Kidney (tissue), 22 donors: ENCODE measurements at places on chromosomes 16 and 17.

- DNase-seq = no peak
Observed at GRCh38 chr16:24534620-24535019, 4.7 kb upstream of the RBBP6 start.

- peak; percentile 68 for DNase-seq
Observed at GRCh38 chr16:57623251-57624043, 5.0 kb upstream of the ADGRG1 start.

DNA sequence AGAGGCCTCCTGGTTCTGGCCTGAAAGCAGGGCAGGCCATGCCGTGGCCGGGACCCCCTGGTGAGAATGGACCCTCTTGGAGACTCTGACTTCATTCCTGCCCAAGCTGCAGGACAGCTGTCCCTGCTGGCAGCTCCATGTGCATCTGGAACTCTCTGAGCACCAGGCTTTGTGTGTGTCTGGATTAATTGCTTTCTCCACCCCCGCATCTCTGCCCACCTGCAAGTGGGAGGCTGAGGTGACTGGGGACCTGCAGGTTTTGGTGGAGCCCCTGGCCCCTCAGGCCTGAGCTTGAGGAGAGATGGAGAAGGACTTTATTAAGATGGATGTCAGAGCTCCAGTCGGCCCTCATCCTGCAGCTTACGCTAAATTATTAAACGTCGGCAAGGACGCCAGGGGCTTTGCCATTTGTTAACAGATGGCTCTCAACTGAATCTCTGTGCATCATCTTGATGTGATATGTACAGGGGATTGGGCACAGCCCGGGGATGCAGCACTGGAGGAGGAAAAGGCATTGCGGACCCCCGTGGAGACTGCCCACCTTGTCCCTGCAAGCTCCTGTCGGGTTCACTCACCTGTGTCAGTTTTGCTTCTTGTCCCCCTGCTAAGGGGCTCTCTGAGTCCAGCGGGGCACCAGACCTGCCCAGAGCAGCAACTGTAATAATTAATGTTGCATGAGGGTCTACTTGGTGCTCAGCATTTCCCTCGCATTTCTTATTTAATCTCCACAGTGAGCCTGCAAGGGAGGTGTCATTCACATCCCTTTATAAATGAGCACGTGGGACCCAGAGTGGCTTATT, 154.1 kb upstream of the RPL38 start:
- DNase-seq = peak; percentile 66

GRCh38 chr16:12674071-12674470, 129.6 kb downstream of the CPPED1 start:
- DNase-seq = no peak

DNA sequence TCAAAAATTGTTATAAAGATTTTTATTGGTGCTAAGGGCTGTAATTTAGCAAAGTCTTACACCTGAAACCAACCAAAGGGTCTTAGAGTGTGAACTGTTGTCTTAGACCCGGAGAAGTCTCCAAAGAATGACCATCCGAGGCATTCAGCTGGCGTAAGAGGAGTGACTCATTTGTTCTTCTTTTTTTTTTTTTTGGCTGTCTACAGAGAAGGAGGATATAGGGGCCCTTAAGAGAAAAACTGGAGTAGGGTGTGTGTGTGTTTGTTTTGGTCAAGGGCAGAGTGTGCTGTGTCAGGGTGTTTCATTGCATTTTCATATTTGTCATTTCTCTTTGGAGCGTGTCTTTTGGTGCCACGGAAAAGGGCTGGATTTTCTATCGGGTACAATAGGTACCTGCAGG, 508.0 kb downstream of the WWOX start:
- no peak for DNase-seq

- DNase-seq = no peak
Observed at GRCh38 chr16:65394281-65394680, 272.4 kb upstream of the CDH11 start.

- no peak for DNase-seq
Observed at GRCh38 chr17:3954086-3954485, 10.2 kb downstream of the ATP2A3 start.
